SJCRH30 (cell line): ENCODE measurements at places on chromosomes 2 and 18.

DNA sequence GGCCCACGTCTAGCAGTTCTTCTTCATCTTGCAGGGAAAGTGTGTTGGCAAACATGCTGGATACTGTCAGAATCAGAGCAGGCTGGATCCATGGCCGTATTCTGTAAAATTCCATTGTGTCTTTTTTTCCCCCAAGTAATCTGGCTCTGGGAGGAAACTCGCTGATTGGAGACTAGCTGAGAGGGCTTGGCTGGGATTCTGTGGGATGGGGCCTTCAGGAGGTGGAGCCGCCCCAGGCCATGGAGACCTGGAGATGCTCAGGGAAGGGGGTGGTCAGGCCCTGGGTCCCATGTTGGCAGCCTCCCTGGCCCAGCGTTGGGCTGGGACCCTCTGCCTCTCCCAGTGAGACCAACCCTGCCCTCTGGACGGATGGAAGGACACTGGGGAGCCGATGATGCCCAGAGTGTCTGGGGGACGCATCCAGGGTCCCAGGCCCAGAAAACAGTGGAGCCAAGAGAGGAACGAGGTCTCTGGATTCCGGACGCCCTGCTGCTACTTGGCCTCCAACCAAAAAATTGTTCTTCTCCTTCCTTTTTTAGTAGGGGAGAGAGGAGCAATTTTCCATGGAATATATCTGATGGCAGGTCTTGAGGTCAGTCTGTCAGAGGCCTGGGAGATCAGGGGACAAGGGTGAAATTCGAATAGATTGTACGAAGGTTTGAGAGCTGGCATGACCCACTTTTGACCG lies 114.5 kb downstream of the AGAP1 start:
- peaks cover 8% of the 10 kb centered on the region; the same call in 1 of the 2 replicates for H3K4me1 ChIP-seq
- no peak for DNase-seq
- no peaks in the 10 kb centered on the region for H3K36me3 ChIP-seq

GRCh38 chr2:66547887-66548286 lies 113.0 kb downstream of the MEIS1 start:
- H3K27me3 ChIP-seq, result no peaks in the 10 kb centered on the region
- H3K36me3 ChIP-seq, result no peaks in the 10 kb centered on the region
- no peak for DNase-seq
- H3K4me3 ChIP-seq, result no peak overlapping the region
- H3K27ac ChIP-seq, result no peak overlapping the region
- H3K4me1 ChIP-seq, result no peaks in the 10 kb centered on the region

GRCh38 chr2:8169443-8169842 lies 512.4 kb upstream of the ID2 start:
- DNase-seq, result no peak
- no peaks in the 10 kb centered on the region for H3K27me3 ChIP-seq
- H3K27ac ChIP-seq, result no peak overlapping the region
- no peaks in the 10 kb centered on the region for H3K36me3 ChIP-seq
- H3K4me3 ChIP-seq, result no peak overlapping the region

- H3K4me1 ChIP-seq, result peaks cover 4% of the 10 kb centered on the region
- no peak overlapping the region for H3K4me3 ChIP-seq
- H3K27ac ChIP-seq, result no peak overlapping the region
- no peaks in the 10 kb centered on the region for H3K27me3 ChIP-seq
- DNase-seq, result no peak
- H3K36me3 ChIP-seq, result no peaks in the 10 kb centered on the region
Observed at GRCh38 chr2:117726747-117727146, 87.7 kb upstream of the DDX18 start.

DNA sequence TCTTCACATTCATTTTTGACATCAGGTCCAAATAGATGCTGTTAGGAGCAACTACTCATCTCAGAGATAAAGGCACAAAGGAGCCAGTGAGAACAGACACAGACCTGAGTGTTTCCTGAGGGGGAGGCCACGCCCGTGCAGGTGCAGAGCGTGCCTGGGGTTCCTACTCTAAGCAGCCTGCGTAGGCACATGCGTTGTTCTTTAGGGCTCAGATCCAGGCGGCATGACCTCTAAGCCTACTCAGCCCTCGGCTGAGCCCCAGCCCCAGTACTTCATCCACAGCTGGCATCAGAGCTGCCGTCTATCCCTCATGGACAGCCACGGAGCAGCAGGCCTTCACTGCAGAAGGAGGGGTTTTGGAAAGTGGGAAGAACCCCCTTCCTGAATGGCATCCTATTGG lies 54.9 kb upstream of the PXDN start:
- no peak overlapping the region for H3K27ac ChIP-seq
- H3K4me1 ChIP-seq, result peaks cover 42% of the 10 kb centered on the region
- H3K36me3 ChIP-seq, result no peaks in the 10 kb centered on the region
- H3K4me3 ChIP-seq, result no peak overlapping the region

DNA sequence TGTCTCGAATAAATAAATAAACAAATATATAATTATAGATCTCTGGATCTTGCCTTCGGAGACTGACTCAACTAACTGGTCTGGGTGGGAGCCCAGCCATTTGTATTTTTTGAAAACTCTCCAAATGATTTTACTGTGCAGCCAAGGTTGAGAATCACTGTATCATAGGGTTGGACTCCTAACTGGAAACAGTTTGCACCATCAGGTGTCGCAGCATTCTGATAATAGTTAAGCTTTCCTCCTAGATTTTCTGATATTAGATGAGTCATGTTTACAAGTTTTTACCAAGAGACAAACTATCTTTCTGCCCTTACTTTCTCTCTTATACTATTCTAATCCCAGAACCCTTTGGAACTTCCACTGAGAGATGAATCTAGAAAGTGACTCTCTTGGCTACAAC lies 16.8 kb downstream of the IL37 start:
- H3K4me3 ChIP-seq, result no peak overlapping the region
- no peaks in the 10 kb centered on the region for H3K4me1 ChIP-seq
- H3K36me3 ChIP-seq, result no peaks in the 10 kb centered on the region
- H3K27ac ChIP-seq, result no peak overlapping the region

DNA sequence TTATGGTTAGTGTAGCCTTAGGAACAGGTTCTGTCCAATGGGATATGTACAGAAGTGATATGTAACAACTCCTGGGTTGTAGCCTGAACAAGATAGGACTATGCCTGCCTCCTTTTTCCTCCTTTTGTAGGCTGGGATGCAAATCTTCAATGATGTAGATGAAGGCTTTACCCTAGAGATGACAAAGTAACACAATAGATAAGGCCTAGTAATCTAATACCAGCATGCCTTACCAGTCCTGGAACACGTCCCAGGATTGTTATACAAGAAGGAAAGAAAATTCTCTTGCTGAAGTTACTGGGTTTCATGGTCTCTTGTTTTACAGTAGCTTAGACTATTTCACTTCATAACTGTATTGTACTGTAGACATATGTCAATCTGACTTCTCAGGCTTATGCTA lies 192.1 kb downstream of the OTX1 start:
- H3K27ac ChIP-seq, result no peak overlapping the region
- H3K4me3 ChIP-seq, result no peak overlapping the region
- no peaks in the 10 kb centered on the region for H3K36me3 ChIP-seq
- no peak for DNase-seq
- no peaks in the 10 kb centered on the region for H3K4me1 ChIP-seq
- no peaks in the 10 kb centered on the region for H3K27me3 ChIP-seq

DNA sequence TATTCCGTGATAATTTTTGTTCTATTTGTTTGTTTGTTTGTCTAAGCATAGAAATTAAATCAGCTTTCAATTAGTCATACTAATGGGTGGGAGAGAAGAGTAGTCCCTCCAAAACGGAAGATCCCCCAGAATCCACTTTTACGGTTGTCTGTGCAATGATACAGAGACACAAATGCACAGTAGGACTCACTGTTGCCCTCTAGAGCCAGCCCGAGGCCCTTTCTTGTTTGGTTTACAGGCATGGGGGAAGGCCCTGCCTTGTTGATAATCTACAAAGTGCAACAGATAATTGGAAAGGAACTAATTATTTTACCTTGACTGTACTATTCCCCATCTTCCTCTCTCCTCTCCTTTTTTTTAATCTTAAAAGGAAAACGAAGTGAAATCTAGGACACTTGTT lies 121.1 kb downstream of the ACOXL start:
- H3K4me1 ChIP-seq, result peaks cover 9% of the 10 kb centered on the region; the same call in 1 of the 2 replicates
- H3K27ac ChIP-seq, result no peak overlapping the region
- H3K36me3 ChIP-seq, result no peaks in the 10 kb centered on the region

DNA sequence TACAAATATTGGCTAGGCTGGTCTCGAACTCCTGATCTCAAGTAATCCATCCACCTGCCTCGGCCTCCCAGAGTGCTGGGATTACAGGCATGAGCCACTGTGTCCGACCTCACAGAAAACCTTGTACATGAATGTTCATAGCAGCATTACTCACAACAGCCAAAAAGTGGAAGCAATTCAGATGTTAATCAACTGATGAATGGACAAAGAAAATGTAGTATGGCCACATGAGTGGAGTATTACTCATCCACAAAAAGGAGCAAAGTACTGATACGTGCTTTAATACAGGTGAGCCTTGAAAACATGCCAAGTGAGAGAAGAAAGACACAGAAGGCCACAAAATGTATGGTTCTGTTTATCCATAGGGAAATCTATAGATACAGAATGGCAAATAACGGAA lies 20.6 kb downstream of the CEP192 start:
- no peaks in the 10 kb centered on the region for H3K4me1 ChIP-seq
- no peak overlapping the region for H3K27ac ChIP-seq
- no peaks in the 10 kb centered on the region for H3K27me3 ChIP-seq
- peaks cover 8% of the 10 kb centered on the region for H3K36me3 ChIP-seq

GRCh38 chr2:44364604-44365003 lies 2.9 kb downstream of the CAMKMT start:
- H3K36me3 ChIP-seq, result no peaks in the 10 kb centered on the region
- H3K27me3 ChIP-seq, result no peaks in the 10 kb centered on the region
- H3K27ac ChIP-seq, result no peak overlapping the region
- DNase-seq, result no peak
- no peak overlapping the region for H3K4me3 ChIP-seq

DNA sequence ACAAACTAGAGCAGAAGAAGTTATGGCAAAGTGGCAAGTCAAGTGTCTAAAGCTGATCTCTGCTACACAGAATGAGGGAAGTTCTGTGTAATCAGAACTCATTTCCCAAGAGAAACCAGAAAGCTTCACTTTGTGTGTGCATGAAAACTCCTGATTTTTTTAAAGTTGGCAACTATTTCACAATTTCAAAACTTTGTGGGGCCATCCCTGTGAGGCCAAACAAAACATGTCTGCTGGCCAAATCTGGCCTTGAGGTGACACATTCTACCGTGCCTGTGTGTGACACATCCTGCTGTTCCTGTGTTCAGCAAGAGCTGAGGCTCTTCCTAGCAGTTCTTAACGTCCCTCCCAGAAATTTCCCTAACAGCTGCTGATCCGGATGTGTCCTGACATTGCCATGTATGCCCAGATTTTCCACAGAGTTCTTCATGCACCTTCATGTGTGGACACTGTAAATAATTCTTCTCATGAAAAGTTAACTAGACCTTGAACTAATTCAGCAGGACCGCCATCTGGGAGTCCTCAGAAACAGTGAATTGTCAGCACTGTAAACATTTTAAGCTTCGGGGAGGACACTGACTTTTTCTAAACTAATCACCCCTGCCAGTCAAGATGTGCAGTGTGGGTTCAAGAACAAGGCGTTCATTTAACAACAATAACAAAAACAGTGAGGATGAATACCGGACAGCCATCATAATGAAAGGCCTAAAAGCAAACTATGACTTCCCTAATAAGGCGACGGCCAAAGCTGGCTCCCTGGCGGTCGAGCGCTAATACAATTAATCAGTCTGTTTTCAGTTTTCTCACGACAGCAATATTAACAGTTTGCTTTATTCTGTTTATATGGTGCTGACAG lies 99.0 kb downstream of the PLEKHM3 start:
- DNase-seq, result no peak
- no peaks in the 10 kb centered on the region for H3K36me3 ChIP-seq

DNA sequence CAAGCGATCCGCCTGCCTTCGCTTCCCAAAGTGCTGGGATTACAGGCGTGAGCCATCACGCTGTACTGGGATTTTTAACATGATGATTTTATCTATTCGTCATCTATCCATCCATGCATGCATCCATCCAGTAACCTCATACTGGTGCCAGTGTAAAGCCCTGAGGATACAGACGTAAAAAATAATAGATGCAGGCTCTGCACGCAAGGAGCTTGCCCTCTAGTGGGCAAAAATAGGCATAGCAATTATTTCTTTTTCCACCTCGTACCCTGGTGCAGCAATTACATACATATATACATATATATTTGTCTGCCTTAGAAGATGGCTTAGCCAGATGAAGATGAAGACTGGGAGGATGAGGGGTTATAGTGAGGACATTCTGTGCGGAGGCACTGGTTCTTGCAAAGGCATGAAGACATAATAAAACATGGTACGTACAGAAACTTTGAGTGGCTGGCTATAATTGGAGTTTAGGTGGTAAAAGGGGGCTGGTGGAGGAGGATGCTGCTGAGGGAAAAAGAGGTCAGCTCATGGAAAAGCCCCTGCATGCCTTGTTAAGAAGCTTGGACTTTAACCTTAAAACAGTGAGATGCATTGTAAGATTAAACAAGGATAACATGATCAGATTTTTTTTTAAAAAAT lies 19.6 kb upstream of the RPIA start:
- DNase-seq, result peak; percentile 22
- no peaks in the 10 kb centered on the region for H3K27me3 ChIP-seq
- no peaks in the 10 kb centered on the region for H3K36me3 ChIP-seq
- no peak overlapping the region for H3K27ac ChIP-seq
